Stimulated activated CD8-positive, alpha-beta memory T cell treated with anti-CD3 and anti-CD28 coated beads, Interleukin-4, amount 100 ng/mL, for 1 hour (primary cell): ENCODE measurements at places on chromosomes 11 and 22.

DNA sequence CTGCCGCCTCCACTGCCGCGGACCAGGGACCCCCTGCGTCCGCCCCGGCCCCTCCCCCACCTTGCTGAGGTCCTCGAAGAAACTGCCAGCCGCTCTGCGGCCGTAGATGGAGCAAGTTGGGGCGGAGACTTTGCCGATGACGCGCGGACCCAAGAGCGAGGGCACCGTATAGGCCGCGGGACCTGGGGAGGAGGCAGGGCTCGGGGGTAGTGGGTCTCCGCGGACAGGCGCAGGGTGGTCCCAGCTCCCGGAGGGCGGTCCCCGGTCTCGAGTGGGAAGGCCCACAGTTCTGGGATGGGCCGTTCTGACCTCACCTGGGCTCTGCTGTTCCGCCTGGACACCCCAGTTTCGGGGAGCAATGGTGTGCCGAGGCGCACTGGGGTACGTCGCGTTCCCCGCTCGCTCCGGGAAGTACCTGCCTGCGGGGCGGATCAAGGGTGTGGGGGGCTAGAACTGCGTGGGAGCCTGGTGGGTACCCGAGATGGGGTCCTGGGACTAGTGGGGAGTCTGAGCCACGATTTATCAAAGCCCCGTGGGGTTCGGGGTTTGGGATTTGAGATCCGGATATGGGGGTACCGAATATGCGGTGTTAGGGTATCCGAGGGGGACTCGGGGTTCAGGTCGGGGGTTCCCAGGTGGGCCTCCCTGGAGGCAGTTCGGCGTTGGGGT, 1.2 kb upstream of the TYMP start:
- peak; percentile 55 for DNase-seq

DNA sequence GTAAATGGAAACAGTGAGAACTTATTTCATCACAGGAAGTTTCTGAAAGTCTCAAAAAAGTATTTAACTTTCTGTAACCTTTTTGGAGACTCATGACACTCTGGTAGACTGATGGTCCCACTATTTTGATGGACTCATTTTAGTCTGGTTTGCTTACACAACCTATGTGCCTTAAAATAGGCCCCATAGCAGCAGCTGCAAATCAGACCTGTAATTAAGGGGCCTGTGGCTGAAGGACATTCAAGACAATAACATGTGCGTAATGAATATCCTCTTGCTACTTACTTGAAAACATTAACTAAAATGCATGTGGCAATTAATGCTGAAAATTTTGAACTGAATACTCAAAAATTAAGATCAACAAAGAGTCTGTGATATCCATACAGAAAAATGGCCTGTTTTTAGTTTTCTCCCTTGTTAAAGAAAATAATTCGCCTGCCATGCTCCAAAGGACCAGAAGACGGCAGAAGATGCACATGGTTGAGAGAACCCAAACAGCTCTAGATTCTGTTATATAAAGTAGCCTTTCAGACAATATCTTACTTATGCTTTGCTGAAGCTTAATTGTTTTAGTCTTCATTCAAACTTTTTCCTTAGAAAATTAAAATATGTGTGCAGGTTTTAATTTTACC, 568.5 kb downstream of the KCNA4 start:
- DNase-seq, result no peak

DNA sequence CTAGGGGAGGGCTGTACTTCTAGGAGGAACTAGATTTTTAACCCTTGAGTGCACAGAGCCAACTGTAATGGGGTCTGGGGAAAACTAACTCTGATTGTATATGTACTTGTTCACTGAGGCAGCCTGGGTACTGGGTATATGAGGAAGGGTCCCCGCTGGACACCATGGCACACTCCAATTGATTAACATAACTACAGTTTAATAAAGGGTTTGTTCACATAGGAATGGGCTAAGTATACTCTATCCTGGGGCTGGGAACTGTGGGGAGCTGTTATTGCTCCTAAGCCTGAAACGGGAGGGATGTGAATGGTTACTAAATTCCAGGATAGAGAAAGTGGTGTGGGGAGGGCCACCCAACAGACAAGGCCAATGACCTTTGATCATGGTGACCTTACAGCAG, 67.6 kb downstream of the PARVA start:
- no peak for DNase-seq

- no peak for DNase-seq
Observed at GRCh38 chr11:15119826-15120225, 5.1 kb downstream of the INSC start.

DNA sequence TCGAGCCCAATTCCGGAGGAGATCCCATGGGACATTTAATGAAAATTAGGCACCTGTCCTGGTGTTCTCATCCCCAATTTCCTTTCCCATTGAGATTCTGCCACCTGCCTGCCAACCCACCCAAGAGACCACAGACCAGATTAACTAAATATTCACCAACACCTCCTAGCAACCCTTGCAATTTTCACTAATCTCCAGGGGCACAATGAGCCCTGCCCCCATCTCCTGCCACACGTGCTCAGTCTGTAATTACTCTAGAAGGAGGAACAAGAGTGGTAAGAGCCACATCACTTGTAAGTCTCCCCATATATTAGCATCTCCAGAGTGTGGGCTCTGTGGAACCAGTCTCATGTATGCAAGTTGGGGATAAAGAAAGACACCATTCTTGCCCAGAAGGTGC, 38.0 kb downstream of the IL18BP start:
- no peak for DNase-seq
